ENCODE measurements at places on chromosomes 16 and 17.

- no peak for DNase-seq
These were observed 28.6 kb upstream of the WSB1 start for GRCh38 chr17:27265333-27265732.

GRCh38 chr17:70127221-70127873 is 42.0 kb upstream of the KCNJ2 start:
- no peak for DNase-seq

- peak; percentile 84 for DNase-seq
These were observed 1.9 kb upstream of the SNAI3 start for GRCh38 chr16:88688013-88688778.

GRCh38 chr16:57478396-57479204 is 7.7 kb downstream of the DOK4 start:
- no peak for DNase-seq

- peak; percentile 79 for DNase-seq
These were observed 481 bp downstream of the CNTROB start for GRCh38 chr17:7932483-7932891.

DNA sequence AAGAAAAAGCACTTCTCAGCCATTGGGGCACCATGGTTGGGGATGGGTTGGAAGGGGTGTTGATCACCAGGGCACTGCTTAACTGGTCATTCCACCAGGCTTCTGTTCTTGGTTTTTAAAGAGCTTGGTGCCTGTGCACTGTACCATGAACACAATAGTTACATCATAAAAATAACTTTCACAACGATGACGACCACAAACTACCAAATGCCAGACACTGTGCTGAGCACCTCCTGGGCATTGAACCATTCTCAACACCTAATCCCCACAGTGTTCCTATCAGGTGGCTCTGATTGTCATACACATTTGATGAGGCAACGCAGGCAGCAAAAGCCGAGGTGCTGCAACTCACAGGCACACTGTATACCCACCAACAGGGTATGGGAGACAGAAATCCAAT is 208.0 kb downstream of the FOXL1 start:
- DNase-seq: no peak

DNA sequence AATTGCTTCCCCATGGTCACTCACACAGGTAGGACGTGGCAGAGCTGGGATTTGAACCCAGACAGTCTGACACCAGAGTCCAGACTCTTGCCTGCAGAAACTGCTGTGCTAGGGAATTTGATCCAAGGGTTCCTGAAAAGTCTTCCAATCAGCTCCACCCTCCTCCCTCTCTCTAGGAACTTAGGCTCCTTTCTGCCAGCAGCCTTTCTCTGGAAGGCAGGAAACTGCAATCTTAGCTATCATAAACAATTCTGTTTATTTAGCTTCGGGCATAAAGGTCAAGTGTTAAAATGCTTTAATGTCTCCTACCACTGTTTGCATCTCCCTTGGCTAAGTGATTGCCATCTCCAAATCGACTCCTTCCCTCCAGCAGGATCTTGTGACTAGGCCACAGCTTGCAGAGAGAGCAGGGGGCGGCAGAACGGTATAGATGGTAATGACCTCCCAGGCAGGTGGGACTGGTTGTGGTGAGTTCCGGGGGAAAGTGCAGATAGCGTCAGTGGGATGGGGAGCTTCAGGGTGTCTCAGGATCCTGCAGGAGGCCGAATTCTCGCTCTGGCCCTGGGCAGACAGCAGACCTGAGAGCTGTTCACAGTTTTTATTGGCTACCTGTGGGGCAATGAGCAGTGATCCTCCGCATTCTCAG is 882.4 kb upstream of the EEF2KMT start:
- DNase-seq: no peak

DNA sequence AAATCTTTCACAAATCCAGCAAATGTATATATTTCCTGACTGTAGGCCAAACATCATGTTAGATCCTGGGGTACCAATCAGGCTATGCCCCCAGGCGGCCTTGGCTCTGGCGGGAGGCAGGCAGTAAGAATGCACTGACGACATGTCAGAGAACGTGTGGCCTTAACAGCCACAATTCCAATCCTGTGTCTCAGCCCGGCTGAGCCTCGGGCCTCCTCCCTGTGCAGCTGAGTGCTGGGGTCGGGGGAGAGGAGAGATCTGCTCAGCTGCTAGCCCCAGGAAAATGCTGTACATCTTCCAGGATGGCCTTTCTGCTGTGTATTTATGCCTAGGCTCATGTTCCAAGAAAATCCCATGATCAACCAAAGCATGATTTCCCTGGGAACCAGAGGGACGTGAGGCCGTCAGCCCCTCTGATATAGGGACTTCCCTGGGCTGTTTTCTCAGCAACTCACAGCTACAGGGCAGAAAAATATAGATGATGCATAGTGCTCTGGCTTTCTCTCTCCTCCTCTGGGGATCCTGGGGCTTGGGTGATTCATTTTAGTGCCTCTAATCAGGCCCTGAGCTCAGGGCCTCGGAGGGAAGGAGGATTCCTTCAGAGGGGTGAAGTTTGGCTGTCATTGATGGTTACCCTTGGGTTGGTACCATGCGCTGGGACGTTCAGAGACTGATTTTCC is 604.0 kb downstream of the HS3ST4 start:
- DNase-seq: no peak

- peak; percentile 91 for DNase-seq
These were observed 5.2 kb upstream of the OR1F1 start for GRCh38 chr16:3182608-3183444.

DNA sequence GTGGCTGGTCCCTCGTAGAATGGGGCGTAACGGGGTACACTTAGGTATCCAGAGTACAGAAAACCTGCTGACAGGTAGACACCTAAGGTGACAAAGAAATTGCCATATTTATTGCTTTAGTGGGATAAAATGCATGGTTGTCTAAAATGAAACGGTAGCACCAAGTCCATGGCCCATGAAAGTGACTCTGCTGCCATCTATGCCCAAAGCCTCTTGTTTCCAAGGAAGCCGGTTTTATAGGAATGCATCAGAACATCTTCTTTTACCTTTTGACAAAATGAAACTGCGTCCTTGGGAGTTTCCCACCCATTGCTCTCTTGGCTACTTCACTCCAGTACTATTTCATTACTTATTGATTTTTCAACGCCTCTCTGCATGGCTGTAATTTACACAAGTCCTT is 151.3 kb upstream of the ZFHX3 start:
- no peak for DNase-seq

Data from OCI-M1 (cell line).